HCT116 (cell line): ENCODE measurements at places on chromosomes 5 and 9.
A peak's percentile ranks its signal among the peaks of the same experiment; 100 is the strongest.

DNA sequence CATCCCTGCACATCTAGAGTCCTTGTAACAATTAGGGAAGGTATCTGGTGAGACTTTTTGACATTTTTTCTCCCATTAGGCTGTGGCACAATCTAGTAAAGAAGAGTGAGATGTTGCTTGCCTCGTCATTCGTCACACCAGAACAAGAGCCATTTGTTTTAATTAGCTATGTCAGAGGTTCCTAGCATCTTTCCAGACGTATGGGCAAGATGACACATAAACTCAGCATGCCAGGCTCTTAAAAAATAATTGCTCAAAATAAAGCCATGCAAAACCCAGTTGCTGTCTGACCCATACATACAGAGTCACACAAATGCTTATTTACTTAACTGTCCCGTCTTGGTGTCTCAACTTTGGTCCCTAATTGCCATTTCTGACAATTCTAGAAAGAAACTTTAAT lies 125.9 kb downstream of the TRPM3 start:
- no peak for DNase-seq

- DNase-seq: no peak
Measured at GRCh38 chr9:136484153-136485048, 1.6 kb upstream of the SEC16A start.

DNA sequence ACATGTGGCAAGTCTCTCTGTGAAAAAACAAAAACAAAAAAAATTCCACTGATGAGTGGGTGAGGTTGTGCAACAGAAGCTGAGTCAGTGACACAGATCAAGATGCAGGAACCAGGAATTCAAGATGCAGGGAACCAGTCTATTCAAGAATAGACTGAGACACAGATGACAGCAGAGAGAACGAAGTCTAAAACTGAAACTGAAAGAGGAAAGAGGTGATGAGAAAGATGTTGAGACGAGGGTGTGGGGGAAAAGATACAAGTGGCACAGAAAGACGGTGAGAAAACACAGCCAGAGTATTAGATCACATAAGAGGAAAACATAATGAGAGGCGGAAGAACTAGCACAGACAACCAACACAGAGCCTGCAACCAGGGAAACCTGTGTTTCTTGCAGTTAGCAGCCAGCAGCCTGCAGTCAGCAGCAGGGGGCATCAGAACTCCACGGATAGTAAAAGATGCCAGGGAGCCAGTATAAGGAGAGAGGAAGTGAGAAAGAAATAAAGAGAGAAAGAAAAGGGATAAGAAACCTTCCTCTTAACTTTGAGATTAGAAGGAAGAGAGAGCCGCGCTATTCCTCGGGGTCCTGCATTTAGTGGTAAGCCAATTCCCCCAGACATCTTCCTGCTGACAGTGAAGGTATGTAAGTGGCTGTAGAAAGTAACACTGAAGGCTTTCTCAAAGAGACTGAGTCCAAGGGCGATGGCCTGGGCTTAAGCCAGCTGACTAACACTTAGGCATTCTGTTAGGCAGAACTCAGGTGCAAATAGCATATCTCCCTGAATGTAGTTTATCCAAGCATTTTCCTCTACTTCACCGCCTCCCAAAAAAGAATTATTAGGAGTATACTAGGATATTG lies 79.0 kb downstream of the TLR4 start:
- no peak for DNase-seq

DNA sequence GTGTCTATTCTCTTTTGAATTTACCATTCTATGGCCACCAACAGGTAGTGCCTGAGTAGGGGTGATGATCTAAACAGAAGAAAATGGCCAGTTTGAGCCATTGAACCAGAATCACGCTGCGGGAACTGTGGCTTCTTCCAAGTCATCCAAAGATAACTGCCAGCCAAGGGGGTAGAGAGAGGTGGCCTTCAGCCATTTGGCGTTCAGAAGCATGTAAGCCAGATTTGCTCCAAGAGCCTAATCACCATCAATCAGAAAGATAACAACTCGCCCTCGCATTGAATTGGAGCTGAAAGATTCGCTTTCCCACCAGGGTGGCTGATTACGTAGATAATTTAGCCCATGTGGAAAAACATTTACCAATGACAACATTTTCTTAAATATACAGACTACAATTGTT lies 1302.7 kb upstream of the DMAC1 start:
- no peak for DNase-seq

- no peak for DNase-seq
Measured at GRCh38 chr9:131734165-131734610, 5.7 kb downstream of the RAPGEF1 start.

- no peak for DNase-seq
Measured at GRCh38 chr5:167764641-167765289, 526.7 kb upstream of the WWC1 start.

GRCh38 chr9:91407580-91408318 lies 15.9 kb downstream of the NFIL3 start:
- no peak for DNase-seq

DNA sequence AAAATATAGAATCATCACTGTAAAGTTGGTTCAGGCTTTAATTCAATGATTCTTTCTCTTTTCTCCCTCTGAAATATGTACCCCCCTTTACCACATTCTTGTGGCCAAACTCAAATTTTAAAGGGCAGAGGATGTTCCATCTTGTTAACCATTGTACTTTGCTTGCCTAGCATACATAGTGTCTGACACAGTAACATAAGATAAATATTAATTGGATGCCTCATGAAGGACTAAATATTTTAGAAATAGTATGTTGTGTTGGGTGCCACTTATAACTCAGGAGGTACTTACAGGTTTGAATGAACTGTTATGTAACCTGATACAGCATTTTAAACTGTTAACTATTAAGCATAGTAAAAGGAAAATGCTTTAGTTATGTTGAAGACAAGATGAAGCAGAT lies 71.5 kb downstream of the NIPBL start:
- DNase-seq: no peak

DNA sequence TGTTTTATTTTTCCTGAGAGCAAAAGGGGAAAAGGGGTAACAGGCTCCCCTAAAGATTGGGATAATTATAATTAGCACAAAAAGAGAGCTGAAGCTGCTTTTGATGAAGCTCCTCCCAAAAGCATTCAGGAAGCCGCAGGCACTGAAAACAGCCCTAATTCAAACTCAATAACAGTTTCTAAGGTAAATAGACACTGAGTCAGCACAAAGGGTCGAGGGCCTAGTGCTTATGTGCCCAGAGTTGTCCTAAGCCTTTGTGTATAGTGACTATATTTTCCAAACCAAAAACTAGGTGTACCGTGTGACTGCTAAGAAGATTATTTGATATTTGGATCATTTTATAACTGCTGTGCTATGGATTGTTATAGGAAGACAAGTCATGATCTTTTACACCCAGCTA lies 67.7 kb downstream of the HMHB1 start:
- DNase-seq: no peak

DNA sequence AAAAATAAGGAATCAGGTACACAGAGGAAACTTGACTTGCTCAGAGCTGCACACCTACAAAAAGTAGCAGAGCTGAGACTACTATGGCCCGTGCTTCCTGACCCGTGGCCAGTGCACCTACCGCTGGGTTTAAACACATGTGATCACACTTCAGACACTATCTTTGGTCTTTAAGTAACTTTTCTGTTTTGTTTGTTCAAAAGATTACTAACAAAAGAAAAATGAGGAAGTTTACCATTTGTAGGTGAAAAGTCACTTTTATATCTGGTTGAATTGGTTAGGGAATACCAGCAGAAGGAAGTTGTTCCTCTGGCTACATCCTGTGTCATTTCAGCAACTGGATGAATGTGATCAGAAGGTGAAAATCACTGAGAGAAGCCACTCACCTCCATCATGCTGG lies 6.5 kb upstream of the SYK start:
- no peak for DNase-seq

DNA sequence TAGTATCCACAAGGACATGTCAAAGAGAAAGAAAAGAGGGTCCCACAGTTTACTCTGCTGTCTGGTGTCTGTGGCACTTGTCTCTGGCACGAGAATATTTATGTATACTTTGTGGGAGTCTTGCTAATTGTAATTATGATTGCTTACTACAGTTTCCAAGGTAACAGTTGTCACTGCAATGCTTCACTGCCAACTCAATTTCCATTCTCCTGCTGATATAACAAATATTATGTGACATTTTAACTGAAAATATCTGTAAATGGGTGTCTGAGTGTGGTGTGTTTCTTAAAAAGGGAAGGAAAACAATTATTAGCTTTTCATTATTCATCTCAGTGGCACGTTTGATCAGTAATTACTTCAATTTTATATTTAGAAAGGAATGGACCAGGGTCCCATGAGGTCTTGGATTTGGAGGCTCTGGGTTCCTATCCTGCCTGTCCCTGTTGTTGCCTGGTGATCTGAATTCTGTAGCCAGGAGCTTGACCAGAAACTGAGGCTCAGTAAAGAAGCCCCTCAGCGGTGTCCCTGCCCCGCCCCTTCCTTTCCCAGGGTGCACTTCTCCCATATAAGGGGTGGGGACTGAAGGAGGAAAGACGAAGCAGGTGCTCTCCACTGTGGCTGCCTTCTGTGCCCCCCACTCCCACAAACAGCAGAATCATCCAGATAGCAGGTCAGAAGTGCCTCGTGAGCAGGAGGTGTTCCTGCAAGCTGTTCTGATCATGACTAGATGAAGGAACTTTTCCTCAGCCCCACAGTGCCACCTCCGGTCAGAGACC lies 137.3 kb upstream of the KIF2A start:
- DNase-seq: no peak

DNA sequence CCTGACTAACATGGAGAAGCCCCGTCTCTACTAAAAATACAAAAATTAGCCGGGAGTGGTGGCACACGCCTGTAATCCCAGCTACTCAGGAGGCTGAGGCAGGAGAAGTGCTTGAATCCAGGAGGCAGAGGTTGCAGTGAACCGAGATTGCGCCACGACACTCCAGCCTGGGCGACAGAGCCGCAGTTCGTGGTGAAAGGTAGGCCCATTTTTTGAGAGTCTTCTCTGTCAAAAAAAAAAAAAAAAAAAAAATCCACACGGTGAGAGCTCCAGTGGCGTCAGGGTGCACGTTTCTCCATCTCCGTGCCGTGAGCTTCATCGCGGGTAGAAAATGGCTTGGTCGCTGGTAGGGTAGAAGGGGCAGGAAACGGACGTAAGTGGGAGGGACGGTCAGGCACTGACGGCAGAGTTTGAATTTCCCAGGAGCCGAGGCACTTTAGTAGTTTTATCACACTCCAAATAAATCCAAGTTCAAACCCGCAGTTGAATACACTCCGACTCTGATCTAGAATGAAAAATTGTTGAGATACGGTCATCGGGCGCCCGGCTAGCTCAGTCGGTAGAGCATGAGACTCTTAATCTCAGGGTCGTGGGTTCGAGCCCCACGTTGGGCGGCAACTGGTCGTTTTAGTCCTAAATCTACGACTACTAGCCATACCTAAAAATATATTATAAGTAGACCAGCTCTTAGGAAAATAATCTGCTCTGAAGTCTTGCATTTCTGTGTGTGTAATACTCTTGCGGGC lies 2.4 kb upstream of the TRIM7 start:
- peak; percentile 86 for DNase-seq

DNA sequence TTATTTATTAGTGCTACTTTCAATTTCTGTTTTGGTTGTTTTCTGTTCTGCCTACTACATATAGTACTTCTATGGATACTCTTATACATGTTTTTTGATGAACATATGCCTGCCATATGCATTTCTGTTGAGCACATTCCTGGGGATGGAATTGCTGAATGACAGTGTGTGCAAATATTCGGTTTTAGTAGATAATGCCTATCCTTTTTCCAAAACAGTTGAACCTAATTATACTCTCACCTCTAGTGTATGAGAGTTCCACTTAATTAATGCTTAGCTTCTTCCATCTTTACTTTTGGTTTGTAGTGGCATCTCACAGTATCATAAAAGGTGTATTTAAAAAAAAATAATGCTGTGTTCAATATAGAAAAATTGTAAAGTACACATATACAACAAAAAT lies 96.8 kb downstream of the ADGRV1 start:
- DNase-seq: no peak

DNA sequence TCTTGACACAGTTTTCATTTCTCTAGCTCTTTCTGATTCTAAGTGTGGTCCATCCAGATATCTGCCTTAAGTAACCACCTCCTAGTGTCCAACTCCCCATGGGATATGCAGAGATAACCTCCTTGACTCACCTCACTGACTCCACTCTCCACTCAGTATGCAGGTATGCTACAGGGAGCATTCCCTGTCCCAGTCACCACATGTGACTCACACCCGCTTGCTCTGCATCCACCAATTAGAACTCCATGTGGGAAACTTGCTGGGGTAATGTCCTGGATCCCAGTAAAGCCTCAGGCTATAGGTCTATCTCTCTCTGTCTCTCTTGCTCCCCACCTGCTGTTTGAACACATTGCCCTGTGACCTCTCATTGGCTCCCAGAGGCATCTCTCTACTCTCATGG lies 563.9 kb downstream of the HTR1A start:
- no peak for DNase-seq

DNA sequence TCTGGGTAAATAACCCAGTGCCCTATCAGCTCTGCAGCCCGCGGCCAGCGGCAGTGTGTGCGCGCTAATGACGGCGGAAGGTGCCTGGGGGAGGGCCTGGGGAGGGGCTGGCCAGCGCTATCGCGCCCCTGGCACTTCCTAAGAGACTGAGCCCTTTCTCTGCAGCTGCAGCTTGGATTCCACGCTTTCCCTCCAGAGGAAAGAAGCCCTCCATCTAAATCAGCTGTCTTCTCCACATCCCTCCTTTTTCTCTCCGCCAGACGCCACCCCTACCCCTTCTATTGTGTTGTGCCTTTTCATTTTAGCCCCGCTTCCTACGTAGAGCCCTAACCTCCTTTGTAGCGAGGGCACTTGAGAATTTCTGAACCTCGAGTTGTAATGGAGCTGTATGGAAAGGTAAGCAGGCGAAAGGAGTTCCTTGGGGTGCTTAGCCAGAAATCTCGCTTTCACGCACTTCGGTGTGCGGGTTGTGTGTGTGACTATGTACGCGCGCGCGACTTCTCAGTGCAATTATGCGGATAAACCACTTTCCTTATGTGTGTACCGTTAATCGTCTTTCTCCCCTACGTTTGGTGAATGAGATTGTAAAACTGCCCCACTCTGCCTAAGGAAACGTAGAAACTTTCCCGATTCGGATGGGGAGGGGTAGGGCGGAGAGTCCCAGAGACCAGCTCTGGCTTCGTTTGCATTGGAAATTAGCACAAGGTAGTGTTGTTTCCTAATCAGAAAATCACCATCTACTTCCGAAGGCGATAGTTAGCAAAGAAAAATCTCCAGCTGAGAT lies 664 bp upstream of the RAB3C start:
- no peak for DNase-seq

DNA sequence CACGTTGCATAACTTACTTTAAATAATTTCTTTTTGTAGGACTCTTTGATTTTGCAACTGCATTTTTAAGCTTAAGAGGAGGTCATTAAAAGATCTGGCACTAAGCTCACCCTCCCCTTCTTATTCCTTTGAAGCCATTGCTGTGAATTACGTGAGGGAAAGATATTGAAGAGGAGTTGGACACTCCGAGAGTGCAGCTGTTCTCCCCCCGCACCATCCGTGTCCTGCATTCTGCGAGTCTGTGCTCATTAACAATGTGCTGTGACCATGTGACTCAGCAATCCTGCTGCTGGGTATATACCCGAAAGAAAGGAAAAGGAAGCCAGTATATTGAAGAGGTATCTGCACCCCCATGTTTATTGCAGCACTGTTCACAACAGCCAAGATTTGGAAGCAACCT lies 40.0 kb downstream of the NXNL2 start:
- DNase-seq: no peak
